SJSA1 (cell line): ENCODE measurements at places on chromosomes 2 and 18. TPM values are rescaled to one million over a fixed set of nuclear protein-coding genes. Genes with fewer than 3 reads are reported as not detected.

The POTEJ gene
- not detected in 2 replicates for total RNA-seq

The SNED1 gene
- 18.3 and 24.9 TPM in 2 replicates for total RNA-seq

- no peak for DNase-seq
These were observed 14.8 kb downstream of the ERBB4 start for GRCh38 chr2:212523756-212524155.

- no peak for DNase-seq
These were observed 30.4 kb downstream of the CTAGE1 start for GRCh38 chr18:22387364-22387763.

DNA sequence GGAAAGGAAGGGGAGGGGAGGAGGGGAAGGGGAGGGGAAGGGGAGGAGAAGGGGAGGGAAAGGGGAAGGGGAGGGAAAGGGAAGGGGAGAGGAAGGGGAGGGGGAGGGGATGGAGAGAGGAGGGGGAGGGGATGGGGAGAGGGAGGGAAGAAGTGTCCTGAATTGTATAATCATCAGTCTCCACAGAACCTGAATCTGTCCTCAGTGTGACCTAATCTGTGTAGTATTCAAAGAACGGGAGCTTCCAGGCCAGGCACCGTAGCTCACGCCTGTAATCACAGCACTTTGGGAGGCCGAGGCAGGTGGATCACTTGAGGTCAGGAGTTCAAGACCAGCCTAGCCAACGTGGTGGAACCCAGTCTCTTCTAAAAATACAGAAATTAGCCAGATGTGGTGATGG lies 41.1 kb upstream of the CCDC150 start:
- no peak for DNase-seq

DNA sequence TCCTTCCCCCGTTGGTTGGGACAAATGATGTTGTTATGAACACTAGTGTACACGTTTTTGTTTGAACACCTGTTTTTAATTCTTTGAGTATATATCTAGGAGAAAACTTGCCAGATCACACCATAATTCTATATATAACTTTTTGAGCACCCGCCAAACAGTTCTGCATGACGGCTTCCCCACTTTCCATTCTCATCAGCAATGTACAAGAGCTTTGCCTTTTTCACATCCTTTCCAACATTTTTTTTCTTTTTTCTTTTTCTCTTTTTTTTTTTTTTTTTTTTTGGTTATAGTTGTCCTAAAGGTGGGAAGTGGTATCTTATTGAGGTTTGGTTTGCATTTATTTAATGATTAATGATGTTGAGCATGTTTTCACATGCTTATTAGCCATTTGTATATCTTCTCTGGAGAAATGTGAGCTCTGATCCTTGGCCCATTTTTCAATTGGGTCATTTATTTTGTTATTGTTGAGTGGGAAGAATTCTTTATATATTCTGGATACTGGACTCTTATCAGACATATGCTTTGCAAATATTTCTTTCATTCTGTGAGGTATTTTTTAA lies 86.9 kb upstream of the ZC3H15 start:
- no peak for DNase-seq

DNA sequence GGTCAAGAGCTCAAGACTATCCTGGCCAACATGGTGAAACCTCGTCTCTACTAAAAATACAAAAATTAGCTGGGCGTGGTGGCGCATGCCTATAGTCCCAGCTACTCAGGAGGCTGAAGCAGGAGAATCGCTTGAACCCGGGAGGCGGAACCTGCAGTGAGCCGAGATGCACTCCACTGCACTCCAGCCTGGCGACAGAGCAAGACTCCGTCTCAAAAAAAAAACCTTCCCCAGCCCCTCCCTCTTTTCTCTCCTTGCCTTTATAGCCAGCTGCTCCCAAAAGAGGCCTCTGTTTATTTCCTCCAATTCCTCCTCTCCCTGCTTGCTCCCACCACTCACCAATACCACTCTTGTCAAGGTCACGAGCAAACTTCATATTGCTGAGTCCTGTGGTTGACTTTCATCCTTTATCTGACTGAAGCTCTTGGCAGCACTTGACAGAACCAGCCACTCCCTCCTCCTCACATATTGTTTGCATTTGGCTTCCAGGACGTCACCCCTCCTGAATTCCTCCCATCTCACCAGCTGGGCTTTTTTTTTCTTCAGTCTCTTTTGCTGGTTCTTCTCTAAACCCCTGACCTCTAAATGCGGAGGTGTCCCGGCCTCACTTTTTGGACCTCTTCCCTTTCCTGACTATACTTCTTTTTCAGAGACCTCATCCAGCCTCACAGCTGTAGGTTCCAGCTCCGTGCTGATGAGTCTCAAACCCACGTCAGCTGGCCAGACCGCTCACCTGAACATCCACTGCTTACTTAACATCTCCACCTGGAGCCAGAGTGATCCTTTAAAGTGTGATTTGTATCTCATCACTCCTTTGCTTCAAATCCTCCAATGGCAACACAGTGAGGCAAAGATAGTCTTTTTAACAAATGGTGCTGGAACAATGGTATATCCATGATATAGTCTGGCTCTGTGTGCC lies 84.6 kb upstream of the CAB39 start:
- DNase-seq: no peak

DNA sequence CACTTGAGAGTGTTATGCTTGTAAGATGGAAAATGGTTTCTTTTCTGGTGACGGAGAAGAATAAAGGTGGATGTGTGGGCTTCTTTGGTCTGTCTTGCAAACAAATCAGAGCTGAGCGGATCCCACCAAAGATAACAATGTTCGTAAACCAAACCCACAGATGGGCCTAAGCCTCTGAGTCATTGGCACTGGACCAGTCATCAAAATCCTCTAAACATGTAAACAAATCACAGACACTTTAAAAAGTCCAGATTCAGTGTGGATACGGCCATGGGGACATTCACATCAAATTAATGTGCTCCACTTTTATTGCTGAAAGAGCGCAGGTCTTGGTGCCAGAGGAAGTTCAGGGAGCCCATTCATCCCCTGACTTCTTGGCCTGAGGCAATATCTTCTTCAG lies 60.5 kb upstream of the TMEM200C start:
- DNase-seq: peak; percentile 72

GRCh38 chr18:74963820-74964446 lies 245.0 kb downstream of the PTGR3 start:
- DNase-seq: no peak

DNA sequence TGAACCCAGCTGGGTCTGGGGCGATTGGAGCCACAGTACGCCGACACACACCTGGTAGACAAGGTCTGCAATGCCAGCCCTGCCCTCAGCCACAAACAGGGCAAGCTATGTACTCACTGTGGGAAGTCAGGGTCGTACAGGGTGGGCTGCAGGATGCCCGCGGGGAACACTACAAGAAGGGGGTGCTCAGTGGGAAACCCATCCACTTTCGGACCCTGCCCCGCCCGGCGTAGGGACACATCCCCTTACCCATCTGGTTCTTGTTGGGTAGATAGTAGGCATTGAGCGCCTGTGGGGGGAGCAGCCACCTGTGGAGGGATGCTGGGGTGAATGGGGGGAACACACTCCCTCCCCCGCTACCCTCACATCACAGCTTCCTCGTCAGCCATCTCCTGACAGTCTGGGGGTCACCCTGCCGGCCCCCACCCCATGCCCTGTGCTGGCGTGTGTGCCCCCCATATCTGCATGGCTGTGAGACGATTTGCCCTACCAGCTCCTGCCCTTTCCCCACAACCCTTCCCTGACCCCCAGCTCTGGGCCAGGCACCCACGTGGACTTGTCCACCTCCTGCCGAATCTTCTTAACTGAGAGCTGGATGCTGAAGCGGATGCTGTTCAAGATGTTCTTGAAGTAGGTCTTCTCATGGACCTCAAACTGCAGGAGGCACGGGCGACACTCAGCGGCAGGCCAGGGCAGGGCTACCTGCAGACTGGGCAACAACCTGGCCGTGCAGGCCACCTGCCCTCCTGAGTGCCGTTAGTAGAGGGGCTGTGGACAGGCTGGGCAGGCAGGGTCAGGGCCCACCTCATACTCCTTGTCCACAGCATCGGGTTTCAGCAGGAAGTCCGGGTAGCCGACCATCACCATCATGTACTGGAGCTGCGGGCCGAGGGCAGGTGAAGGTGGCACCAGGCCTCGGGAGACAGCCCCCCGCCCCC lies 5.1 kb downstream of the ECEL1 start:
- no peak for DNase-seq

DNA sequence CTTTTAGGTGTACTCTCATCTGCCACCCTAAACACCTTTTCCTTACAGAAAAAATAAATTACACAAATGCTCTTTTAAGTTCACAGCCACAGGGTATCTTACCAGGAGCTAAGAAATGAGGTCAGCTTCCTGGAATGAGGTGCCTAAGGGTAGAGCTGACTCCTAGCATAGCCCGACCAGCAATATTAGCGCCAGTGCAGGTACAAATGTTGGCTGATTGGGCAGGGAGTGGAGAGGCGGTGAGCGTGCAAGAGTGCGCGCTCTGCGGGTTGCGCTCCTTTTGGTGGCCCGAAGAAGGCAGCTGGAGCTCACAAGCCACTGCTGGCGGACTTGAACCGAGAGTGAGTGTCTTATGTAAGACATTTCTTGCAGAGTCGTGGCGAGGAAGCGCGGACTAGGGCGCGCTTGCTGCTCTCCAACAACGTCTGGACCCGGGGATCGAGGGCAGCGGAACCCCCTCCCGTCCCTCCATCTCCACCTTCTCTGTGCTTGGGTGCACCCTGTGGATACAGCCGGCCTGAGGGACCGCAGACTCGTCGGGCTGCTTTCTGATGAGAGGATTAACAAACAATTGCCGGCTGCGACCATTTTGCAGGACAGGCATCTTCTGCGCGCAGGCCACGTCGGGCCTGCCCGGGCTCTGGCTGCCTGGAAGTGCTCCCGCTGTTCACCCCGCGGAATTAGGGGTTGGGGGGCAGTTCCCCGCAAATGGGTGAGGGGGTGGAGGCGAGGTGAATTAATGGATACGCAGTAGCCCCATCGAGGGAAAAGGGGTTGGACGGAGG lies 17.3 kb downstream of the BOLA3 start:
- DNase-seq: no peak

DNA sequence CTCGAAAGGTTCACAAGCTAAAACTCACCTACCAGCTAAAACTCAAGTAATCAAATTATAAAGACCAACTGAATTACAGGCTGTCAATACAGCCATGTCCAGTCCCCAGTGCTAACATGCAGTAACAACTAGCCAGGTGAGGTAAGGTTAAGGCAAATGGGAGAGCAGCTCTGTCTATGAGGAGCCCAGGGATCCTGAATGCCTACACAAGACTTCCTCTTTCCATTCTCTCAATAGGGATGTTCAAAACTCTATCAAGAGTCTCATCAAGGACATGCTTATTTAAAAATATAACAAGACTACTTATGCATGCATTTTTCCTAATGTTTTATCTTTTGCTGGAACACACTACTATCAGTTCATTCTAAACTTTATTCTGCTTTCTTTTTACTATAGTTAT lies 20.4 kb downstream of the REV1 start:
- DNase-seq: no peak

- no peak for DNase-seq
These were observed 62.8 kb upstream of the NEUROD1 start for GRCh38 chr2:181742922-181743722.

DNA sequence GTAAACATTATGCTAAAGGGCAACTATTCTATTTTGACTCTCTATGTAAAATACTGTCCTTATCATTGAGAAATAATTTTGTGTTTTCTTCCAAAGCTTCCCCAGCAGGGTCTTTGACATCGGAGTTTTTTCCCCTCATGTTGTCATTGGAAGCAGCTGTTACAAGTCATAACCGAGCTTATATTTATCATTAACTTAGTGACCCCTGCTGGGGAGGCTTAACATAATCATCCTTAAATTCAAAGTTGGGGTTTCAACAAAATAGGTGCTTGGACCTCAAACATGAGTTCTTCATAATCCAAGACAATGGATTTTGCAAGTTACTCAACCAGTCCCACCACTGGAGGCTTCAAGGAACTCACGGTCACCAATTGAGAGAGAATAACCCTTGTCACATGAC lies 330.9 kb downstream of the DCC start:
- DNase-seq: no peak

- no peak for DNase-seq
These were observed 24.3 kb upstream of the VIT start for GRCh38 chr2:36672199-36672598.

DNA sequence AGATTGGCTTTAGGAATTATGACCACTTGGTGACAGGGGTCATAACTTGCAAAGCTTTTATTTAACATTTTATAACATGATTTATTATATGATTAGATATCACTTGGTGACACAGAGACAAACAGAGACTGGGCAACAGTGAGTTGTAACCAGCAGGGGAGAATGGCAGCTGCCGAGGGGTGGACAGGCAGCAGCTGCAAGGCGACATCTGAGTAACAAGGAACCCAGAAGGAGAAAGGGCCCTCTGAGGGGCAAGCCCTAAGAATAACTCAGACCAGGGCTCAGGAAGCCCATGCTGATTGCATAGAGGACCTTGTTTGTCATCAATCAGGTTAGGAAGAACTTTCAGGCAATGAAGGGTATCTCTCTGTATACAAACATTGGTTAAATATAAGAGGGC lies 339.9 kb upstream of the SOX11 start:
- no peak for DNase-seq

DNA sequence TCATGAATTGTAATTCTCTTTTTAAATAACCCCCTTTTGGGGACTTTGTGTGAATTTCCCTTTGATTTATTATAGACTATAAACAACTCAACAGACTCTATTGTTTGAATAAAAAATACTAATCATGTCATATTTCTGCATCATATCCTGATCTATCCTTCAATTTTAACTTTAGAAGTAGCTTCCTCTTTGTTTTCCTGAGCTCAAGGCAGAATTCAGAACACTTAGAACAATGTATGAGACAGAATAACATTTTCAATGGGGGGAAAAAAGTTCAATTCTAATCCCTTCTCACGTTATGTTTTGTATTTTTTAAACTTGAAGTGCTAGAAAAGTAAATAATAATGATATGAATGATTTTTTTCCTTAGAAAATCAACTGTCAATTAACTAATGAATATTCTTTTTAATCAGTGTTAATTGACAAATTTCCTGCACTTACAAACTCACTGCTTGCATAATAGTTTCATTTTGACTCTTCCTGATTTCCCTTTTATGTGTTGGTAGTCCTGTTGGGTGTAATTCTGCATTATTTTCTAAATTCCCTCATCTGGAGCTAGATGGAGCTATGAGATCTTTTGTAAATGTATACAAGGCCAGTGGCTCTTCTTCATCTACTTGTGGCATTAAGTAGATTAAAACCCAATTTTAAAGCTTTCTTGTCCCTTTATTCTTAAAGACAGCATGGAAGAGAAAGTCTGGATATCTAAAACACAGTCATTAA lies 326.1 kb downstream of the PARD3B start:
- peak; percentile 22 for DNase-seq

- no peak for DNase-seq
These were observed 180.8 kb downstream of the TCF4 start for GRCh38 chr18:55407191-55407590.

DNA sequence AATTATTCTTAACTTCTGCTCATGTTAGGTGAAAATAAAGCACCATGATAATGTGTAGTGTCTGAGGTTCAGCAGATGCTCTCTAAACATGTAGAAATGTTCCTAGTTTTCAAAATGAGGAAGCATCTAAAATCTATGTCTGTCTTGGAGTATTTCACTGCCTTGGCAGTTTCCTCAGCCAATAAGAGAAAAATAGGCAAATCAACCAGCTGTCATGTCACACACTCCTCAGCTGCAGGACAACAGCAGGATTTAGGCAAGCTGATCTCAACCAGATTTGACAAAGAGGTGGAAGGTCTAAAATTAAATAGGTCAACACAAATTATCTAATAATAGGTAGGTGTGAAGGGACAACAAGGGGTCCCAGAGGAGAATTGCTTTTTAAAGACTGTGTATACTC lies 164.1 kb upstream of the BOD1L2 start:
- DNase-seq: no peak

The TOGARAM2 gene
- 0.03 TPM in 1 of 2 replicates, not detected in the other for total RNA-seq

- no peak for DNase-seq
These were observed 549.9 kb downstream of the XIRP2 start for GRCh38 chr2:167438206-167438605.

The MSTN gene
- 0.05 TPM in 1 of 2 replicates, not detected in the other for total RNA-seq

The CDK5R2 gene
- total RNA-seq: not detected in 2 replicates
